ENCODE measurements at places on chromosomes 13 and 19.

- no peak for DNase-seq
Measured at GRCh38 chr19:694481-695351, 536 bp downstream of the PRSS57 start.

DNA sequence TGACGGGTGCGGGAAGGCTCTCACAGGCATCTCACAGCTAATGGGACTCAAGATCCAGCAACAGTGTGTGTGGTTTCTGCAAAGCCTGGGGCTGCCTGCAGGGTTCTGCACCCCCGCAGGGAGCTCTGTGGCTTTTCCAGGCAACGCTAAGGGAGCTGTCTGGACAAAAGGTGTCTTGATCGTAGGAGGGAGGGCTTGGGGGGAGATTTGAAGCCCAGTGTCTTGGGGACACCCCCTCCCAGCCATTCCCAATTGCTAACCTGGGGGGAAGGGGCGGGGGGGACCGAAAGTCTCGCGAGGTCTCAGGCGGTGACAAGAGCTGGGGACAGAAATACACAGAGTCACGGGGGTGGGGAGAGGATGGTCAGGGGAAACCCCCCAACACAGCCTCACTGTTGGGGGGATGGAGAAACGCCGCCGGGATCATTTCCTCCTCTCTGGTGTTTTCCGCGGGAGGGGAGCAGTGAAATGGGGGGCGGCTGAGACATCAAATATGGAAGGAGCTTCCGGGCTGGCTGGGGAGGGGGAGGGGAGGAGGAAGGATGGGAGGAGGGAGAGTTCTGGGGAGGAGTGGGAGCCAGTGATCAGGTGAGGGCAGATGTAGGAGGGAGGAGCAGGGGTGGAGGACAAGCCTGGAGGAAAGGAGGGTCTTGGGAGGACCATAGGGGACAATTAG, 13.3 kb downstream of the KCNC3 start:
- no peak for DNase-seq

GRCh38 chr13:40787062-40787461, 2.3 kb upstream of the SLC25A15 start:
- DNase-seq: no peak

- peak; percentile 46 for DNase-seq
Measured at GRCh38 chr13:75357576-75358289, 124.2 kb downstream of the TBC1D4 start.

DNA sequence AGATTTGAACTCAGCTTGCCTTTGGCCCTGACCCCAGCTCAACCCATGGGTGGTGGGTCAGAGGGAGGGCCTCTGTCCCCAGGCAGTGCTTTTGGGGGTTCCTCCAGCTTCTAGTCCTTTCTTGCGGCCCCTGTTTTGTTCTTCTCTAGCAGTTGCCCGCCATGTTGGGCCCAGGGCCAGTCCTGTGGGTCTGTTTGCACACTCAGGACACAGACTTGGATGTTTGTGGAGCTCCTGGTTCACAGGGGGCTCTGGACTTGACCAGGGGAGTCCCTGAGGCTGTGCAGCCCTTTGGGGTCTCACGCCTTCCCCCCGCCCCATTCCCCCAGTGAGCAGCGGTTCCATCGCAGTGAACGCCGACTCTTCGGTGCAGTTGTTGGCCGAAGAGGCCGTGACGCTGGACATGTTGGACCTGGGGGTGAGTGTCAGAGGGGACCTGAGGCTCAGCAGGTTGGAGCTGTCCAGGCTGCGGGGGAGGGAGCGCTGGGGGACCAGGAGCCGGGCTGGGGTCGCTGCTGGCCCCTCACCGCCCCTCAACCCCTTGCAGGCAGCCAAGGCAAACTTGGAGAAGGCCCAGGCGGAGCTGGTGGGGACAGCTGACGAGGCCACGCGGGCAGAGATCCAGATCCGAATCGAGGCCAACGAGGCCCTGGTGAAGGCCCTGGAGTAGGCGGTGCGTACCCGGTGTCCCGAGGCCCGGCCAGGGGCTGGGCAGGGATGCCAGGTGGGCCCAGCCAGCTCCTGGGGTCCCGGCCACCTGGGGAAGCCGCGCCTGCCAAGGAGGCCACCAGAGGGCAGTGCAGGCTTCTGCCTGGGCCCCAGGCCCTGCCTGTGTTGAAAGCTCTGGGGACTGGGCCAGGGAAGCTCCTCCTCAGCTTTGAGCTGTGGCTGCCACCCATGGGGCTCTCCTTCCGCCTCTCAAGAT, 2.5 kb downstream of the ATP5F1D start:
- no peak for DNase-seq

DNA sequence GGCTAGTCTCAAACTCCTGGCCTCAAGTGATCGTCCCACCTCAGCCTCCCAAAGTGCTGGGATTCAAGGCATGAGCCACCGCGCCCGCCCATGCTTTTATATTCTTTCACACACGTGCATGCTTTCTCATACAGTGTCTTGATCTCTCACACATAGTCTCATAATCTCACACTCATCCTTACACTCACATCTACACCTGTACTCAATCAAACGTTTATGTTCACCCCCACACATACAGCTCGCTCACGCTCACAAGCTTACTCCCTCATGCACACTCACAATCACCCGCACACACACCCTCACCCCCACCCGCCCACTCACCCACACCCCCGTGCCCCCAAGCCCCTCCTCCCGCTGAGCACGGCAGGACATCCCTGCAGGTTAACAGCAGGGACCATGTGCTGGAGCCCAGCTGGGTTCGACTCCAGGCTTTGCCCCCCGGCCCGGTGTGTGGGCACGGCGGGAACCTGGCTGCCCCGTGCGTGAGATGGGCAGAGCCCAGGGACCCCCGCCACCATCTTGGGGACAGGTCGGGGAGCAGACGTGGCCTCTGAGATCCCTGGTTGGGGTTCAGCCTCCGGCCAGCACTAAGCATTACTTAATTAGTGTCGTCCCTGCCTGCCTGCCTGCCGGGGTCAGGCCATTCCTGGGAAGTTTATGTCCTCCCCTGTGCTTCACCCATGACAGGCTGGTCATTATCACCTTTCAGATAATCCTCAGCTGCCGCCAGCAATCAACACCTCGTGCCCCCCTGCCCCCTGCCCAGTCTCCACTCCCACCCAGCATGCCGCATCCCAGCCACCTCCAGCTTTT, 11.4 kb downstream of the SBK2 start:
- DNase-seq: no peak

- no peak for DNase-seq
Measured at GRCh38 chr19:1063030-1063908, 3.7 kb upstream of the ARHGAP45 start.

GRCh38 chr19:41521931-41522555, 53.9 kb upstream of the CEACAM21 start:
- no peak for DNase-seq

- DNase-seq: no peak
Measured at GRCh38 chr13:77827332-77827731, 91.3 kb downstream of the EDNRB start.

- peak; percentile 65 for DNase-seq
Measured at GRCh38 chr19:48064509-48064908, 20.6 kb upstream of the CABP5 start.

Data from NT2/D1 (cell line).